Epithelial cell of prostate (primary cell): ENCODE measurements at places on chromosomes 3 and 15.

DNA sequence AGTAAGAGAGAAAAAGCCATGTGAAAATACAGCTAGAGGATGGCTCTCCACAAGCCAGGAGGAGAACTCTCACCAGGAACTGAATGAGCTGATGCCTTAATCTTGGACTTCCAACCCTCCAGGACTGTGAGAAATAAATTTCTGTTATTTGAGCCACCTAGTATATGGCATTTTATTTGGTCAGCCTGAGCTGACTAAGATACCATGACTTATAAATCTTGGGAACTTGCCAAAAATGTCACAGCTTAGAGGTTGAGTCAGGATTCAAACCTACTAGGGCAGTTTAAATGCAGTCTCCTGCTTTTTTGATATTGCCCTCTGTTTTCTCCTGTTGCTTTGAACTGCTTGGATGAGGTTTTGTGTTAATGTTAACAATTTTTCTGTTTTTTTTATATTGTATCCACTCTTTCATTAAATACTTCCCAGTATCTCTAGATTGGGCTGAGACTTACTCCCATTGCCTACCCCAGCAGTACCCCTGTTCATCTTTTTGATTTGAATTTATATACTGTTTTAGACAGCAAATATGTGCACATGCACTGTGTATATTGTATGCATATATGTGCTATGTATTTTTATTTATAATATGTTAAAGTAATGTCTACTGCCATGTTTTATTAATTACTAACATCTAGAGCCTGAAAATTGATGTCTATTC, 1223.2 kb downstream of the OTOL1 start:
- peak; percentile 79 for DNase-seq

DNA sequence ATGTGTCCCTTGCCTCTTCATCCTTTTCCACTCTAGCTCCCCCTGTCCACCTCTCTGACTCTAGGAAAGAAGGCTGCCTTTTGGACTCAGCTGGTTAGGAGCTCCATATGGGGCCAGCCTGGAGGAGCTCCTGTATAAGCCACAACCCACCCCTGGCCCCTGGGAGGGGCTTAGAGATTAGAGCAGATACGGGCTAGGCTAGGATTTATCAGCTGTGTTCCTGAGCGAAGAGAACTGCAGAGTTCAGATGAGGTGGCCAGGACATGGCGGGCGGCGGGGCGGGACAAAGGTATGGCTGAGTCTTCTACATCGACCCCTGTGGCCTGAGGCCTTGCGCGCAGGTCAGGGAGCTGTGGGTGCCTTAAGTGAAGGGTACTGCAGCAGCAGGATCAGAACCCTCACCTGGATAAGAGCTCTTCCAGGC, 7.9 kb downstream of the NBEAL2 start:
- no peak for DNase-seq

GRCh38 chr15:46856839-46857502, 860.3 kb upstream of the SEMA6D start:
- no peak for DNase-seq

GRCh38 chr3:187770224-187770623, 25.0 kb upstream of the BCL6 start:
- DNase-seq: no peak

DNA sequence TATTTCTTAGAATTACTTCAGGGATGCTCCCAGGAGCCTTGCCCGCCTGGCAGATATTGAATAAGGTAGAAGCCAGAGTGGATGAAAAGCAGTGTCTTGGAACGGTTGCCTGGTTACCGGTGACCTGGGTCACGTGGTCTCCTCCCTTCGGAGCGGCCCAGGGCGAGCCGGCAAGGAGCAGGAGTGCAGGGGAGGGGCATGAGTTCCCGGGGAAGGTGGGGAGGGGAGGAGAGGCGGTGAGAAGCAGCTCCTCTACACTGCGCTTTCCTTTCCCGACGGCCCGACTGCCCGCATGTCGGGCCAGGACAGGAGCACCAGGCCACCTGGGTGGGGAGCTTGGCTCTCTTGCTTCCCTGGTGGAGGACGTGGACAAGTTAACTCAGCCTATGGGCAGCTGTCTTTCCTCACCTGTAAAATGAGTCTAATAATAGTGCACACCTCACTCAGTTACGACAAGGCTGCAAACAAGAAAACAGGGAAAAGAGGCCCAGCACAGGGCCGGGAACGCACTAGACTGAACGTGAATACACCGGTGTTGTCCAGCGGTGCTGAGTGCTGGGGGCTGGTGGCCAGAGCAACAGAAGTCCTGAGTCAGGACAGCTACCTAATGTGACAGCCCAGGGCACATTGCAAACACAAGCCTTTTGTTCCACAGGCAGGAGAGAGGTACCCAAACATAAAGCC, 198.3 kb downstream of the ADAMTS9 start:
- DNase-seq: no peak

DNA sequence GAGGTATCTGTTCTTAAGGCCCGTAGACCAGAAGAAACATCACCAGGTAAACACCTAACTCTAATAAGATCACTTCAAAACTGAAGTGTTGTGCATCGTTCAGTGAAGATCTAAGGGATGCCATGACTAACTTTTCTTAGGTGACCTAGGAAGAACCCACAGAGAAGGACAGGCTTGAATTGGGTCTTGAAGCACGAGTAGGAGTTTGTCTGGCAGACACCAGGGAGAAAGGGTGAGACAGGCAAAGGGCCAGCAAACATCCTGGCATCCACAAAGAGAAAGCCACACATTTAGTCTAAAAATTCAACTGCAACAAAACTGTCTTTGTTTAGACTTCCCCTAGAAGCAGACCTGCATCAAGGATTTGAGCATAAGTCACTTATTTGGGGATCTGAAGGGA, 15.5 kb upstream of the CMTM8 start:
- DNase-seq: no peak

GRCh38 chr3:12839156-12839946, 2.0 kb downstream of the RPL32 start:
- no peak for DNase-seq

DNA sequence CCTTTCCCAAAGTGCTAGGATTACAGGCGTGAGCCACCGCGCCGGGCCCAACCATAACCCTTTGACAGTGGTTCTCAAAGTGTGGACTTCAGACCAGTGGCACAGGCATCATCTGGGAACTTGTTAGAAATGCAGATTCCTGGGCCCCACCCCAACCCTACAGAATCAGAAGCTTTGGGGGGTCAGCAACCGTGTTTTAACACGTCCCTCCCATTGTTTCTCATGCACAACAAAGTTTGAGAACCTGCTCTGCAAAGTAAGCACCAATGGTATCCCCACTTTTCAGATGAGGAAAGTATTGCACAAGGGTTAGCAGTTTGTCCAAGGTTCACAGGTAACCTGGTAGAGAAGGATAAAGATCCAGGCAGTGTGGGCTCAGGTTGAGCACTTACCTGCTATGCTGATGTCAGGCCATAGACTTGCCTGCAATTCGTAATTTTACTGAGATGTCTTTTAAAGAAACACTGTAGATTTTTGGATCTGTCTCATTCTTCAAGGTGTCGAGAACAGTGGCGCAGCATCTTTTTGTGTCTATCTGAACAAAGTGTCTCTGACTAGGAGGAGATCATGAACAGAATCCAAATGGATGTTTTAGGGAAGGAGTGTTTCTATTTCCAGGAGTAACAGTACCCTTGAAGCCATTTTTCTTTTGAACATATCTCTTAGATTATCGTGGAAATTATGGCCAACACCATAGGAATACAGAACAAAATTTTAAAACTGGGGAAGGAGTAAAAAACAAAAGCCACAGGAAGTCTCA, 2.5 kb downstream of the GXYLT2 start:
- no peak for DNase-seq

DNA sequence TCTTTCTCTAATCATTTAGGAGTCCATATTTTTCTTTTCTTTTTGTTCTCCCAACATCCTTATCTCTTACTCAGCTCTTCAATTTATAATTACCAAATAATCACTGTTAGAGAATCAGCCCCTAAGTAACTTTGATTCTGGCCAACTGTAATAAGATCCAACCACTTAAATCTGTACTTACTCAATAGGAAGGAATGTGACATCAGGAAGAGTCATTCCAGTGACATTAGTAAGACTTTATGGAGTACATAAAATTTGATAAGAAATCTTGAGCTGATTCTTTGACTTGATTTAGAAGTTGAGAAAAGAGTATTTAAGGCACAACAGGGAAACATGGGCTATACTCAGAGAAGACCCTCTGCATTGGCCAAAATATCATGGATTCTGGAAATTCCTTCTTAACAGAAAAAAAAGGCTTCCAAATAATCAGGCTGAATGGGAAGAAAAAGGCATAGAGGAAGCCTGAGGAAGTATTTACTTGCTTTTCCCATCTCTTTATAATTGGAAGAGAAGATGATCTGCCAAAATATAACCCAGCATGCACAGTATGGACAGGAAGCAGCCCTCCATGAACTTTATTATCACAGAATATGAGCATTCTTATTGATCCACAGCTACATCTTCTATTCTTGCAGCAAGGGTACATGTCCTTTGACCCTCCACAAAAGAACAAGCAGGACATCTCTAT, 289.7 kb upstream of the TPRG1 start:
- DNase-seq: no peak

- DNase-seq: peak; percentile 6
Measured at GRCh38 chr15:41377978-41378377, 24.3 kb downstream of the NDUFAF1 start.
